ENCODE measurements at places on chromosomes 13 and 19.

DNA sequence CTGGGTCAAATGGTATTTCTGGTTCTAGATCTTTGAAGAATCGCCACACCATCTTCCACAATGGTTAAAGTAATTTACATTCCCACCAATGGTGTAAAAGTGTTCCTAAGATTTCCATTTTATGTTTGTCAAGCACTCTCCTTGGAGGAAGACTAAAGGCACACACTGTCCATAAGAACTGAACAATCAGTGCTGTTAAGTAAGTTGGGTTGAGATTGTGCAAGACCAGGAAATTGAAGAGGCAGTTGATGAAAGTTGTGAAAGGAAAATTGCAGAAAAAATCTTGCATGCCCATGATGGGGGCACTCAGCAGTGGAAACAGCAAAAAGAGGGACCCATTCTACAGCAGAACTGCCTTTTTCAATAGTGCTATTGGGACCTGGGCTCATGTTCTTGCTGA is 323.6 kb downstream of the DLEU7 start:
- no peak for DNase-seq

DNA sequence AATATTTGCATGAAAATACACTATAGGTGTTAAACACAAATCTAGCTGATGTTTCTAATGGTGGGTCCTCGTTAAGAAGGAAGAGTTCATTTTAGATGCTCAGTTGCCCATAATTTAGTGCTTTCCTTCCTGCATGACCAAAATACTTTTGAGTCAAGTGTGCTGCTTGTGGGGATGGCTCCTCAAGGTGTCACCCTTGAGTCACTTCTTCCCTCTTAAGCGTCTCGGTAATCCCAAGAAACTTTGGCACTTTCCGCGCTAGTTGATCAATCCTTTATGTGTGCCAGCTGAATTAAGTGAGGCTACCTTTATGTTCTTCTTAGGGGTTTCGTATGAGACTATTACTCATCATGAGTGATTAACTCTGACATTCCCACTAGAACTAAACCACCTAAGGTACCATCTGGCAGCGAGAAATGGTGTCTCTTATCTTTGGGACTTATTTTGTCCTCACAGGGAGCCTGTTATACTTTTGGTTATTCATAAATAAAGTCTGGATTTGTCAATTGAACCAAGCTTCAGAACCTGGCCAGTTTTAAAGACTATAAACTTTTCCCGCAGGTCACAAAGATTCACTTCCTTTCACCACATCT is 106.8 kb downstream of the NHLRC3 start:
- DNase-seq: no peak

DNA sequence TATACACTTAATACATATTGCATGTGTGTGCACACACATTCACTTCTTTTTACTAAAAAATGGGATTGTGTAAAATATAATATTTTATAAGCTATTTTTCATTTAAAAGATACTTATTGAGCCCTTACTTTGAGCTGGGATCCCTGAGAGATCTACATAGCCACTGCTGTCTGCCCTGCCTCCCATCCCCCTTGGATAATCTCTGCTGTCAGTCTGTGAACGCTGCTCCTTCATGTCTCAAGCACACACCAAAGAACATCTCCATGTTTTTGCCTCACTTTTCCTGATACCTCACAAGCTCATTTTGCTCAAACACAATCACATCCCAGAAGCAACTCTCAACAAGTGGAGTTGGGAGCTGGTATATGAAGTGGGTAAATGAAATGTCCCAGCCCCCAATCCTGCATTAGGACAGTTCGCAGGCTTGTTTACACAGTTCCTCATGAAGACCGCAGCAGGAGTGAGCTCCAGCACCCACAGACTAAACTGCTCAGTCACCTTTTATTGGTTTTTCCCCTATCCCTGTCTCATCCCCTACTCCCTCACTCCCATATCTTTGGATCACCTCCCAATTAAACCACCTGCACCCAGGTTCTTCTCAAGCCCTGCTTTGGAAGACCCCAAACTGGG is 108.3 kb upstream of the FRY start:
- DNase-seq: no peak

DNA sequence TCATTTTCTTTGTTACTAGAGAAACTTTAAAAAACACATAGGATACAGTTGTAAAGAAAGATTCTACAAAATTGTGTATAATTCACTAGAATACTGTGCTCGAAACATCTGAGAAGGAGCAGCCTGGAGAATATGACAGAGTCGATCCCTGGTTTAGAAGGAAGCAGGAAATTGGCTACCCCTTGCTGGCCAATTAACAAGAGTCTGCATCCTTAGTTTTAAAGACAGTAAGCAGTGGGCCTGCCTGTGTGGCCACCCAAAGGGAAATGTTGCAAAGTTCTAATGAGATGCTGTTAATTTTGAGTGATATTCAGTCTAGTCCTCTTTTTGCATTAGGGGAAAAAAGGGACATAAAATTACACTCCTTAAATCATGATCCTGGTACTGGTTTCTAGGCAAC is 988.6 kb downstream of the PCDH17 start:
- DNase-seq: no peak

- DNase-seq: no peak
Measured at GRCh38 chr19:55487924-55488687, at the start of gene SSC5D. SSC5D (plus strand) TSS chr19:55488436; CDS start chr19:55488590, 154 bp downstream.

GRCh38 chr19:3551792-3552095 is 5.6 kb downstream of the MFSD12 start:
- no peak for DNase-seq

- no peak for DNase-seq
Measured at GRCh38 chr13:102233566-102234208, 168.2 kb downstream of the FGF14 start.

- DNase-seq: peak; percentile 78
Measured at GRCh38 chr19:58009666-58010301, 7.2 kb upstream of the ZNF606 start.

GRCh38 chr13:62846302-62846701 is 1430.7 kb upstream of the PCDH20 start:
- no peak for DNase-seq

All from NCI-H1092 treated with DMSO at 0.1 percent for 48 hours (cell line).